ENCODE measurements at places on chromosomes 2 and 18.

- DNase-seq, result no peak
These were observed 26.5 kb downstream of the PSD4 start for GRCh38 chr2:113200236-113200635.

GRCh38 chr2:129437725-129438124 lies 541.7 kb upstream of the RAB6C start:
- no peak for DNase-seq

GRCh38 chr2:207819839-207820784 lies 50.4 kb upstream of the FZD5 start:
- no peak for DNase-seq

DNA sequence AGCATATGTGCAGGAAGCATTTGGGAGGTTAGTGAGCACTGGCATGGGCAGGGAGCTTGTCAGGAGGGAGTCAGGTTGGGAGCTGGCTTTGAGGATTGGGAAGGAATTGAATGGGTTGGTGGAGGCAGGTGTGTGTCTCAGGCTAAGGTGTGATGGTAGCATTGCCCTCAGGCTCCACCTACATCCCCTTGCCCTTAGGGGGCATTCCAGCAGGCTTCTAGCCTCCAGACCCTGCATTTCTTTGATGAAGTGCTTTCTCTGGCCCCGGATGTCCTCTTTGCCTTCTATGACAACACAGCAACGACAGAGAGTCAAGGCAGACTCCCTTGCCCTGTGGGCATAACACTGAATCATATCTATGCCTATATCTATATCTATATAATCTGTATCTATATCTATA lies 13.5 kb downstream of the RHBDD1 start:
- no peak for DNase-seq

DNA sequence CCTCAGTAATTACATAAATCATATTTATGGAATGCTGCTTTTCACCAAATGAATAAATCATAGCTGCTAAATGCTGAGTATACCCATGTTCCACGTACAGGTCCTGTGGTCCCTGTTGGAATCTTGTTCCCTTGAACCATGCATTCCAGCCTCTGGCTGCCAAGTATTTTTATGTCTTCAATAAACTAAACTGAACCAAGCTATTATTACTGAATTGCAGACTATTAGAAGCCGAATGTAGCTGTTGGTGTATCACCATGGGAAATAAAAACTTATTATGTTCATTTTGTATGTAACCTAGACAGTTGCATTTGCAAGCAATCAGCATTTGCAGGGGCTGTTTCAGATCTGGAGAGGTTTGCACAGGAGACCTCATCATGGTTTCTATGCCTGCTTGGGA lies 362.4 kb downstream of the ADCYAP1 start:
- DNase-seq, result no peak

DNA sequence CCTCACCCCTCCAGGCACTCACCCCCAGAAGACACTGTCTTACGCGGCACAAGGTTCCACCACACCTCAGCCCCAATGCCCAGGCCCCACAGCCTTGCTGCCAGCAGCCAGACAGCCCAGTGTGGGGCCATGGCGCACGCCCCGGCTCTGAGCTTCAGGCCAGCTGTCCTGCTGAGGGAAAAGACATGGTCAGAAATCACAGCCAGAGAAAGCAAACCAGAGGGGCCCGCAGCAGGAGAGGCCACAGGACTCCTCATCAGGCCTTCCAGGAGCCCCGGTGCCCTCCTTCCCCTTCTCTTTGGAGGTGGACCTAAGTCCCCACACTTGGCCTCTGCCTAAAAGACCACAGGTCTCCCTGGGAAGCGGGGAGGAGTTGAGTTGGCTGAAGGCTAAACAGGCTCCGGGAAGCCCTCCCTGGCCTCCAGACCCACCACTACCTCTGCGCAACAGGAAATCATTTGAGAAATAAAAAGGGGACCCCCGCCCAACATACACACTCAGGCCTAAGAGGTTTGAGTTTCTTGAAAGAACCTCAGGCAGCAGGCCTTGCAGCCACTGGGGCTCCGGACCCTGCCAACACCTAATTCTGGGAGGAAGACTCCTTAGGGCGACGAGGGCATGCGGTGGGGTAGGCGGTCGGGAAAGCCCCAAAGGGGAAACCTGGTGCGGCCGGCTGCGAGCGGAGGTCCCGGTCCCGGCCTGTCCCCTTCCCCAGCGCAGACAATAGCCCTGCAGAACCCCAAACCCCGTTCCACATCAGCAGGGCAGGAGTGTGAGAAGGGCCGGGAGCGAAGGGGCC lies 1.9 kb downstream of the SEMA4C start:
- DNase-seq, result no peak

GRCh38 chr2:147739508-147739907 lies 105.3 kb upstream of the ACVR2A start:
- DNase-seq, result no peak

DNA sequence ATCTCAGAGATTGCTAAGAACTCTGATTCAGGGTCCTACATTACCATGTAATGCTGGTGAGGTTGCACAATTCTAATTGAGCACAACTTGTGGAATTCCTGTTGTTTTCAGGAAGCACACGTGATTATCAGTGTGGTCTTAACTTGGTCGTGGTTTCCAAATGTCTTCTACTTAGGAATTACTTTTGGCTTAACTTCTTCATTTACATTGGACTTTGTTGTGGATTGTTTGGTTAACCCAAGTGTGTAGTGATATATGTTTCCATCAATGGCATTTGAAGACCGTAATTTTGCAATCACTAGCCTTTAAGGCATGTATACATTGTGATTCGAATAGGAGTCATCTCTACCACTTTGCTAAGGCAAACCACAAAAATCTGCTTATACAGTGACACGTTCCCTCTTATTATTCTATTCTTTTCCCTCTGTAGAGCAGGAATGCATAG lies 373.3 kb downstream of the IRS1 start:
- DNase-seq, result no peak

DNA sequence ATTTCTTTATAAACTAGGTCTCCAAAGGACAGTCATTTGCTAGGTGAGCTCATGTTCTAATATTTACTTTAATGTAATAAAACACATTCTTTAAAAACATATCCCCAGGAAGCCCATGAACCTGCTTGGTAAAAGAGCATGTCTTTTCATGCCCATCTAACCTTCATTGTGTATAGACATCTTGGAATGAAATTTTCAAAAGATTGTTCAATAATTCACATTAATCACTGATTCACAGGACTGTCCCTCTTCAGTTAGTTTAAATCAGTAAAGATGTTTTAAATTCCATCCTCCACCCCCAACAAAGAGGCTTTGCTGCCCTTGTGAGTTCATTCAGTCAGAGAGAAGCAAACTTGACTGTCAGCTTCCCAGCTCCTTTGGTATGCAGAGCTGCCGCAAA lies 633.4 kb upstream of the CELF4 start:
- DNase-seq, result no peak

- no peak for DNase-seq
These were observed 17.1 kb downstream of the PKP4 start for GRCh38 chr2:158473719-158474392.

GRCh38 chr18:44630118-44630517 lies 50.6 kb upstream of the SETBP1 start:
- DNase-seq, result no peak

DNA sequence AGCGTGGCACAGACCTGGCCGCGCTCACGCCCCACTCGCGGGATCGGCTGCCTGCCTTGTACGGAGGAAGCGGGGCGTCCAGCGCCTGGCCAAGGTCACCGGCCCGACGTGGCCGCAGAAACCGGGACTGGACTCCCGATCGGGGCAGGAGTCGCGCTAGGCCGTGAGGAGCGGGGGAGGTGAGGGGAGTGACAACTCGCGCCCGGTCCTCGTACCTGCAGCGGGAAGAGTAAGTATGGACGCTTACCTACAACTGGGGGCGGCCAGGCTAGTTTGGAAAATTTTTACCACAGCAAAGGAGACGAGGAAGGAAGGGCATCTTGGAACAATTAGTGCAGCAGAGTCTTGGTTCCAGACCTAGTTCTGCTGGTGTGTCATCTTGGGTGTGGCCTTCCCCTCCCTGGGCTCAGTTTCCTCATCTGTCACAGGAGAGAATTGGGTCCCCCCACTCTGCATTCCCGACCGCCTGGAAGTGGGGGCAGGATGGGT lies 693 bp downstream of the UBE2F start:
- no peak for DNase-seq

- DNase-seq, result no peak
These were observed 11.8 kb downstream of the RND3 start for GRCh38 chr2:150475479-150476250.

- DNase-seq, result peak; percentile 24
These were observed 43.0 kb upstream of the RAB6C start for GRCh38 chr2:129936334-129936934.

GRCh38 chr2:26469092-26469710 lies 8.7 kb downstream of the OTOF start:
- DNase-seq, result no peak

- no peak for DNase-seq
These were observed 48.1 kb upstream of the RPL31 start for GRCh38 chr2:100954044-100954420.

GRCh38 chr18:37270038-37270665 lies 295.4 kb downstream of the CELF4 start:
- no peak for DNase-seq

DNA sequence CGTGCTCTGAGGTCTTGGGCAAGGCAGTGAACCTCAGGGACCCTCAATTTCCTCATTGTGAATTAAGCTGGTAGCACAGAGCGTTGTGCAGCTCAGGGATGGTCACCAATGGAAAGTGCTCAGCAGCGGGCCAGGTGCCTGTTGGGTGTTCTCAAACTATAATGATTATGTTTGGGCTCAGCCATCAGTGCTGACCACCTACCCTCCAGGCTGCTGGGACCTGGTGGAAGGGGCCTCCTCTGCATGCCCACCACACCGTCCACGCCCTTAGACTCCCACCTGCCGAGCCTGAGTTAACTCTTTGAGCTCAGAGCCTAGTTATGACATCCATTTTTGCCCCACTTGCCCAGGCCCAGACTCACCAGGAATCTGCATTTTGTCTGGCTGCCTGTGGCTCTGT lies 35.0 kb downstream of the GLI2 start:
- DNase-seq, result no peak

DNA sequence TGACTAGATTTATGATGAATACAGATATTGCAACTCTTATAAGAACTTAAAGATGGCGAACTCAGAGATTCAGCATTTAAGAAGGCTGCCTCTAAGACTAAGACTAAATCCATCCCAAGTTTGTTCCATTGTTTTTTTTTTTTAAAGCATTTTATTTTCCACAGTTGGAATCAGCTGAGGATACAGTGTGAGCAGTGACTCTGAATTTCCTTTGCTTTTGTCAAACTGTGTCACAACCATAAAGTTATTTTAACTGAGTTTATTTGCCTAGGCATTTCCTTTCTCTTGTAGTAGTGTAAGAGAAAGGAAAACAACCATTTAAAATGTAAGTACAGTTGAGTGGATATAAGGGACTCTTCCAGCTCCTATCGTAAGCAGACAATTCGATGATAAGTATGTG lies 63.9 kb downstream of the ZEB2 start:
- DNase-seq, result no peak

DNA sequence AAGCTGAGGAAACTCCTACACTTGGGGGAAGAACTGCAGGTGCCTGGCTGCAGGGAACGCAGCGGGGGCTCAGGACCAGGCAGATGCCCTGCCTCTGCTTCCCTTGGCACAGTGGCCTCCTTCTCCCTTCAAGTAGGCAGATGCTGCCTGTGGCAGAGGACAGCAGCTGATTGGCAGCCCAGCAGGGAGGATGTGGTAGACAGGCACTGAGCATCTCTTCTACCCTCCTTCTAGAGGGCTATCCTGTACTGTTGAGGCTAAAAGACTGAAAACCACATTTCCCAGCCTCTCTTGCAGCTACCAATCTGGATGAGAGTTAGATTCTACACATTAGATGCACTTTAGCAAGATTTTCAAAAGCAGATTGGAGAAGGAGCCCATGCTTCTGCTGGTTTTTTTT lies 105.7 kb downstream of the MSH2 start:
- no peak for DNase-seq

DNA sequence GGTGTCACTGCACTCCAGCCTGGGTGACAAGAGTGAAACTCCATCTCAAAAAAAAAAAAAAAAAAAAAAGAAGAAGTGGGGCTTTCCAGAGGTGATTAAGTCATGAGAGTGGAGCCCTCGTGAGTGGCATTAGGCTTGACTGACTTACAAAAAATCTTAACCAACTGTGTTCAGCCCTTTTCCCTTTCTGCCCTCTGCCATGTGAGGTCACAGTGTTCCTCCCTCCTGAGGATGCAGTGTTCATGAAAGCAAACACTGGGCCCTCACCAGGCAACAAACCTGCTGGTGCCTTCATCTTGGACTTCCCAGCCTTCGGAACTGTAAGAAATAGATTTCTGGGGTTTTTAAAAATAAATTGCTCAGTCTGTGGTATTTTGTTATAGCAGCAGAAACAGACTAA lies 37.0 kb upstream of the METTL21A start:
- DNase-seq, result no peak

DNA sequence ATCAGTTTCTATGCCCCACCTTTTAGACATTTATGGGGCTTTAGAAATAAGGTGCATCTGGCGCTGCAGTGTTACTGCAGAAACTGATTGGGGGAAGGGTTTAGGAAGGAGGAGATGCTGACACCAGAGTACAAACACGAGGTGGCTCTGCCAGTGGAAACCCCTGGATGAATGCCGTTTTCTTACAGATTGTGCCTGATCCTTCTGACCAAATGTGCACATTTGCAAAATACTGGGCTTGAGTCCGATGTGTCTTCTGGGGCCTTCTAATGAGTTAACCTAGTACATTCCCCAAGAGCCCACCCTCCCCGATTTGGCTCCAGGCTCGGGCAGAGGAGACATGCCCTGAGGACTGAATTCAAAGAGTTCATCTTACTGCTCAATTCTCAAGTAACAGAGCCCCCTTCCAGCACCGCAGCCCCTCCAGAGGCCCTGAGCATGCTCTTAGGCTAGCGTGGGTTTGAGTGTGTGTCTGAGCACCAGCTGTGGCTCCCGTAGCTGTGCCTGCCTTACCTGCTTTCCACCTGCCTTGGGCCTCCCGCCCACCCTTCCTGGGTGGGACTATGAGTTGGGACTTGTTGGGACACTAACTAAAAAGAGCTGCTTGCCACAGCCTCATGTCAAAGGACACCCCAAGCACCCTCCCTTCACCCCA lies 116.7 kb upstream of the COPS8 start:
- DNase-seq, result no peak

DNA sequence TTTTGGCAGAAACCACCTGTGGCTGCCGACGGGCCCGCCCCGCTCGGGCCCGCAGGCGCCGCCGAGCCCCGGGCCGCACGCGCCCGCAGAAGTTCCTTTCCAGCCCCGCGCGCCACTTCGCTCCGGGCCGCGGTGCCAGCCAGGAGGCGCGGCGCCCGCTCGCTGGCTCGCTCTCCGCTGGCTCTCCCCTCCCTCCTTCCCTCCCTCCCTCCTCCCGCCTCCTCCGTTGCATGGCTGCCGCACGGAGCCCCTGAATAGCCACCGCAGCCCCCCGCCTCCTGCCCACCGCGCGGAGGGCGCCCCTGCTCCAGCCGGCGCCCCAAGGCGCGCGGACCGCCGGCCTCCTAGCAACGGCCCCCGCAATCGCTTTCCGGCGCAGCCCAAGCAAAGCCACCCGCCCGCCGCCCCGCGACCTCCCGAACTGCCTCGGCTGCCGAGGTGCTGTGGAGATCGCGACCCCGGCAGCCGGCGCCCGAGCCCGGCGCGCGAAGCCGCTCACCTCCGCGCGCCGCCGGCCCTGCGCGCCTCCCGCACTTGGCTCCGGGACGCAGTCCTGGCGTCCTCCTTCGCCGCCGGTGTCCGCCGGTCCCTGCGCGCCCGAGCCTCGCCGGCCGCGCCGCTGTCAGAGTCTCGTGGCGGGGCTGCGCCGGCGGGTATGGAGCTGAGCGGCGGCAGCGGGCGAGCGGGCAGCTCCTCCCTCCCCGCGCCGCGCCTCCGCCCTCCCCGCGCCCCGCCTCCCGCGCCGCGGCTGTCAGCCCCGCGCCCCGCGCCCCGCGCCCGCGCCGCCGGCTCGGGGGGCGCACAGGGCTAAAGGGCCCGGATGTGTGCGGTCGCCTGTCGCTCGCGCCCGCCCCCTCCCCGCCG lies at the start of gene ZBTB7C:
ZBTB7C (minus strand) TSS at position 657 of the 864 bp plus-strand sequence.
- DNase-seq, result no peak

Measured in uterus (tissue), 4 donors.